ENCODE measurements at places on chromosomes 5 and 9. TPM values are rescaled to one million over a fixed set of nuclear protein-coding genes. Genes with fewer than 3 reads are reported as not detected.

DNA sequence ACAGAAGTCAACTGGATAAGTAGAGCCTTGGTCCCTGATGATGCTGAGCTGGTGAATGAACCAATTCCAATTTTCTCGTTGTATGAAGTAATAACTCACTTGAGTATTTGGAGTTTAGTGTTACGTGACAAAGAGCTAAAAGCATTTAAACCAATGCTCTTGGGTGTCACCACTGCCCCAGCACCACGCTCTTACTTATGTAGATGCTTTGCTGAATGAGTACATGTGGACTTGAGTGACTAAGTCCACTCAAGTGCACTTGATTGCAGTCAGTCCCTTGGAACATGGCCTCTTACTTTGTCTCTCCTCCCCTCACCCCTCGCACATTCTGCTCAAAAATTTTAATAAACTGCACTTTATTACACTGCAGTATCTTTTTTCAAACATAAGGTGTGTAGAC, 184.0 kb downstream of the MAN2A1 start:
- no peak for DNase-seq

- DNase-seq = no peak
Measured at GRCh38 chr9:133664173-133665050, 28.2 kb downstream of the DBH start.

DNA sequence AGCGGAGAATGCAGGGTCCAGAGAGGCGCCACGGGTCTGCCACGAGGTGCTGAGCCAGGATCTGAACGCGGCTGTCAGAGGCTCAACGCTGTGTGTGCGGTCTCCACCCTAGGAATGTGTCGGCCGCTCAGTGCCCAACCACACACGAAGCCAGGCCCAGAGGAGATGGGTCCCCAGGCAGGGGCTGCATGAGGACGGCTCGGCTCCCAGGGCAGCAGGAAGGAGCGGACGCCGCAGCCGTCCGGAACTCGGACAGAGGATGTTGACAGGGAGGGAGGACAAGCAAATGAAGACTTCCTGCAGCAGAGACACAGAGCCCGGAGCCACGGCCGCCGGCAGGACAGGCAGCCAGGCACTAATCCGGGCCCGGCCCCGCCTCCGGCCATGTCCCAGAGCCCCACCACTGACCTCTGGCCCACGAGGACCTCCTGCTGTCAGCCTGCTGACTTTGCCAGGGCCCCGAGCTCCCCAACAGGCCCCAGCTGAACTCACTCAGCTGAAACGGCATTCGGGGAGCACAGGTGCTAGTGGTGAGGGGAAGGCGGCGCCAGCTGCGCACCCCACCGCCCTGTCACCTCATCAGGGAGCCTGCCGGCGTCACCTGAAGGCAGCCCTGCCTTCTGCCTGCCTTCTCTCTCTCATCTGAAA, 12.7 kb downstream of the VAV2 start:
- DNase-seq = no peak

GRCh38 chr5:18314192-18314778, 680.0 kb downstream of the TAF11L14 start:
- no peak for DNase-seq

Gene GABRA6
- polyA plus RNA-seq = not detected

- DNase-seq = no peak
Measured at GRCh38 chr5:90399251-90399650, 10.3 kb downstream of the CETN3 start.

Gene IL4
- not detected for polyA plus RNA-seq

DNA sequence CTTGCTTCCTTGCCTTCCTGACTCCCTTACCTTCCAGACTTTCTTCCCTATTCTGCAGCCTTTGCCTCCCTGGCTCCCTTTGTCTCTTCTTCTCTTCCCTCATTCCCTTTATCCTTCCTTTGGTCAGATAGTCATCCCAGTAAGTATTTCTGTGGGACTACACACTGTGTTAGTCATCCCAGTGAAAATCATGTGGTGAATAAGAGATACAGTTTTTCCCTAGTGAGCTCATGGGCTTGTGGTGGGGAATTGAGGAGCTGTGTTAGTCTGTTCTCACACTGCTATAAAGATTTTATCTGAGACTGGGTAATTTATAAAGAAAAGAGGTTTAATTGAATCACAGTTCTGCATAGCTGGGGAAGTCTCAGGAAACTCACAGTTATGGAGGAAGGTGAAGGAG, 109.8 kb upstream of the EDIL3 start:
- DNase-seq = no peak

GRCh38 chr5:171323007-171323406, 14.0 kb downstream of the TLX3 start:
- no peak for DNase-seq

- no peak for DNase-seq
Measured at GRCh38 chr9:12723409-12724028, 30.3 kb downstream of the TYRP1 start.

GRCh38 chr9:108631496-108632285, 224.1 kb downstream of the ACTL7B start:
- no peak for DNase-seq

Gene PJA2
- 33.6 TPM for polyA plus RNA-seq

DNA sequence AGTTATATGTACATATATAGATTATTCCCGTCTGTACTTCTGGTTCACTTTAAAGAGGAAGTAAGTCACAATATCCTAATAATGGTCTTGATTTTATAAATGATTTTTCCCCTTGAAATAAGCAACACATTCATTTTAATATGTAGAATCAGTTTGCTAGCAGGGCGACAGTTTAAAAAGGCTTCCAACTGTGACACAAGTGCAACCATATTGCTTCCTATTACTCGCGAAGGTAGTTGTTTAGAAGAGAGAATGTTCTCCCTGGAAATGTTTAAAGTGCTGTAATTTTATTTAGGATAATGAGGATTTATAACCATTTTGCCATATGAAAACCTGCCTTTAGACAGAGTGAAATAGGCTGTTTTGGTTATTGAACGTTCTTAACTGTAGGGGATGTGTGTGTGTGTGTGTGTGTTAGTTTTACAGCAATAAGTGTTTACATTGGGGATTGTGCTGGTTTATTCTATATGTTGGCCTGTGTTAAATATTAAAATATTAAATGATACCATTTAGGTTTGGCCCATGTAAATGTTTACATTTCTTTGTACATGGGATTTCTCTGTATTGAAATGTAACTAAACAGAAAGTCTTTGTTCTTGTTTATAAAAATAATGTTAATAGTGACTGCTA, 138.3 kb downstream of the PBX3 start:
- no peak for DNase-seq

GRCh38 chr5:56986626-56986947, 34.7 kb upstream of the MIER3 start:
- DNase-seq = no peak

Gene GRIN1
- 0.10 TPM for polyA plus RNA-seq

Gene SCGB3A1
- not detected for polyA plus RNA-seq
